ENCODE measurements at places on chromosomes 7 and 10.

- peak; percentile 60 for DNase-seq
These were observed 76.9 kb downstream of the RNF216 start for GRCh38 chr7:5704534-5704922.

GRCh38 chr10:85557077-85557476 is 809.5 kb downstream of the GRID1 start:
- no peak for DNase-seq

DNA sequence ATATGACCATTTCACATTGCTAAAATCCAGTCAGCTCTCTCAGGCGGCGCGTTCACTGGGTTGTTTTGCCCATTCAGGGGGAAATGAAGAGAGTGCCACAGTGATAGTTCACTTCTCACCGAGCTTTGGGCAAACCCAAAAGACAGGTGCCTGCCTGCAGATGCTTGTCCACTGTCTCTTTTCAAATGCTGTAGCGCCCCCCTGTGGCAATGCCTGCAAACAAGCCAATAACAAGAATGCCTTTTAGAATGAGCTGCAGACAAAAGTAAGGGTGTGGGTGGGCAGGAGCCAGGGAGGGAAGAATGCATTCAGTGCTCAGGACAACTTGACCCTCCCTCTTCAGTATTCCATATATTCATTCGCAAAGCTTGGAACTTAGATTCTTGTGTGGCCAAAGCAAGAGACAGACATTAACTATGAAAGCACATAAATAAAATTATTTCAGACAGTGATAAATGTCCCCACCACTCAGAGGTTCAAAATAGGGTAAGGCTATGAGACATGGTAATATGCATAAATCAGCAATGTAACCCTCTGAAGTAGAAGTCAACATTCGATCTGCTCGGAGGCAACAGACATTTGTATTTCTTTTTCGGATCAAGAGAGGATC is 86.9 kb downstream of the JAZF1 start:
- peak; percentile 19 for DNase-seq

DNA sequence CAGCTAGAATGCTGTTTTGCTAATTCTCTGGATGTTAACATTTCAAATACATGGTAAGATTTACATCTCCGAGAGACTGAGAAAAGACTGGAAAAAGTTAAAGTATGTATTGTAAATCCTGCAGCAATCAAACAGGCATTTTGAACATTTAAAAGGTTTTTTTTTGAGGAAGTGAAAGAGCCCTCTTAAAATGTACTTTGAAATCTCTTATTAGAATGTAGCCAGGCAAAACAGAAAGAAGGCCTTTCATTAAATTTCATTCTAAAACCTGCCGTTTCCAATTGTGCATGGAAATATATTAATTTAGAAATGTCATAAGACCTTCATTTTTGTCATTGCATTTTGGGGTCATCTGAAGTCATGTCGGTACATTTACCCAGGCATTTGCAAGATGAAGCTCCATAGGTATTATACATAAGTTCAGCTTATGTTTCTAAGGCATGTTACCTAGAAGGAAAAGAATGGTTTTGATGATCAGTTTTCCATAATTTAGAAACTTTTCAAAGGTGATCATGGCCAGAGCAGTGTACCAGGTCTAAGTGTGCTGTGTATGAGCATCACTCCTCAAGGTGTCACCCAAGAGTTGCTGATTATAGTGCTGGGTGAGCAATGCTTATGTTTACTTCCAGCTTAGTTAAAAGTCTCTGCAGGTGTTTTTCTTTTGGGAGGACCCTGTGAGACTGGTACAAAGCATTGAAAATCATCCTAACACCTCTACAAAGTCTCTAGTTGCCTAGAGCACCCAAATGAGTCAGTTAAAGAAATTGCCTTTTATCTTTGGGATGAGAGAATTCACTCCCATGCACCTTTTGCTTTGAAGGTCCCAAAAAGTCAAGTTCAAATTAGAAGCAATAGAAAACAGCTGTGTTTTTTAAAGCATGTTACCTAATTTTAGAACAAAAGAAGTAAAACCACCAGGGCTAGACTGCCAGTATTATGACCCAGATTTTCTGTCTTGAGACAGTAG is 7.1 kb downstream of the ZNF736 start:
- no peak for DNase-seq

DNA sequence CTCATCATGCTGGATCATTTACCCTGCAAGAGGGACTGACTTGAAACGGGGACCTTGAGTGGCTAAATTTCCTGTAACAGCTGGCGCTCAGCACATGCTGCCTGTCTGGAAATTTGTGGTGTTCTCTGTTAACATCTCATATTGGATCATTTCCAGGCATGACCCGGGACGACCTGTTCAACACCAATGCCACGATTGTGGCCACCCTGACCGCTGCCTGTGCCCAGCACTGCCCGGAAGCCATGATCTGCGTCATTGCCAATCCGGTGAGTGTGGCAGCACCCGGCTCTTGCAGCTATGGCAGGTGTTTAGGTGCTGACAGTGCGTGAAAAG is 9.9 kb downstream of the MDH2 start:
- no peak for DNase-seq

GRCh38 chr10:58775960-58776567 is 263.4 kb downstream of the BICC1 start:
- no peak for DNase-seq
